ENCODE measurements at places on chromosomes 3 and 15.

DNA sequence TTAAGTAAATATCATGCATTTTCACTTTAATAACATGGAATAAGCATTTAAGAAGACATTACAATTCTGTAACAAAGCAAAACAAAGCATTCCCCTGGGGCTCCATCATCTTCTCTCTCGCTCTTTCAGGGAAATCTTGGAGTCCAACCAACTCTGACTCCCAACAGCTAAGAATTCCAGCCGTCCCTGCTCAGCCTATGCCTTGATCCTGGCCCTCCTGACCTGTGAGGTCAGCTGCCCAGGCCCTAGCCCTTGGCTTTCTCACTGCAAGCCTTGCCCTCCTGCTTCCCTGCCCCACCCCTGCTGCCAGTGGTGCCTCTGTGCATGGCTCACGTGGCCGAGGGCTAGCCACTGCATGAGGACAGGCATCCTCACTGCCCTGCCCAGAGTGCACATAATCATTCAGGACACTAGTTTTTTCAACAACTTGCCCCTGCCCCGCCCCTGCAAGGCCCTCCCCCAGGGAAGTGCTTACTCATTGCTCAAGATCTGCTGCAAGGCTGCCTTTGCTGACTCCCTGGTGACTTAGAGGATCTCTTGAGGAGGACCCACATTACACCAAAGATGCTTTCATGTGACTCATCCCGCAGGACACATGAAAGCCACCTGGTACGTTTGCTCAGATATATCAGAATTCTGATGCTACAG is 37.6 kb downstream of the MTMR10 start:
- DNase-seq, result peak; percentile 92

DNA sequence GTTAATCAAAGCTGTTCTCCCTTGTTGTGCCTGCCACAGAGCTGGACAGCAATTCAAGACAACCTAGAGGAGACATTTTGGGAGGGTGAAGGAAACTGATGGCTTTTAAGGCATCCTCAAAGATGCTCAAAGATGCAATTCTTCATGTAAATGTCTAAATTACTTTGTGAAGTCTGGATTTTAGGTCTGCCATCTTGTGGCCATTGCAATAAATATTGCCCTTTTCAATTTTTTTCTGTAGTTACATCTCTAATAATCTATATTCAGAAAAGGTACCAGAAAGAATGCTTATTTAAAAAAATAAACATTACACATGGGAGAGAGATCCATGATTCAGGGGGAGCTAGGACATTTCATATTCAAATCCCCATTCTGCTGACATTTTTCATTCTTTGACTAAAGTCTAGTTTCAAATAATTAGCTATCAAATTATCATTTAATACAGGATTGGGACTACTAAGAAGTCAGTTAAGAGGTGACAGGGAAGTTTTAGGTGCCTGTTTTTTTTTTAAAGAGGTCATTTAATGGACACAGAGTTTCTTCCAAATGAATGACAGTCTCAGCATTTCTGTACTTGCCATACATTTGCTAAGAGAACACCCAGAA is 259.8 kb upstream of the WNT5A start:
- DNase-seq, result peak; percentile 10

DNA sequence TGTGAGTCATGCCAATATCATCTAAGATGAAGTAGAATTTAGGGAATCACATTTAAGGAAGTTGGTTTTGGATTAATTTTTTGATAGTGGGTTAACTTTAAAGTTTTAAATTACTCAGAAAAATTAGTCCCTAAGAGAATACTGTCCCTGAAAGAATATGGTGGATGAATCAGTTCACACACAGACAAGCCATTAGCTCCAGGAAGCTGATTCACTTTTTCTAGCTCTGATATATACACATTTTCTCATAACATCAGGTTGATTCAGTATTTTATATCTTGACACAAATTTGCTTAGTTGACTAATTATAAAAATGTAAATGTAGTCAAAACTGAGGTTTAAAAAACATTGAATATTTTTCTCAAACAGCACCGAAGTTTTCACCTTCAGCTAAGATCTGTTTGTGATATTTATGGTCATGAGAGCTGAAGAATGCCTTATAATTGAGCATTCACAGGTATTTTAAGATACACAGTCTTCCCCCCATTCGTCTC is 55.1 kb downstream of the MYH15 start:
- peak; percentile 53 for DNase-seq

DNA sequence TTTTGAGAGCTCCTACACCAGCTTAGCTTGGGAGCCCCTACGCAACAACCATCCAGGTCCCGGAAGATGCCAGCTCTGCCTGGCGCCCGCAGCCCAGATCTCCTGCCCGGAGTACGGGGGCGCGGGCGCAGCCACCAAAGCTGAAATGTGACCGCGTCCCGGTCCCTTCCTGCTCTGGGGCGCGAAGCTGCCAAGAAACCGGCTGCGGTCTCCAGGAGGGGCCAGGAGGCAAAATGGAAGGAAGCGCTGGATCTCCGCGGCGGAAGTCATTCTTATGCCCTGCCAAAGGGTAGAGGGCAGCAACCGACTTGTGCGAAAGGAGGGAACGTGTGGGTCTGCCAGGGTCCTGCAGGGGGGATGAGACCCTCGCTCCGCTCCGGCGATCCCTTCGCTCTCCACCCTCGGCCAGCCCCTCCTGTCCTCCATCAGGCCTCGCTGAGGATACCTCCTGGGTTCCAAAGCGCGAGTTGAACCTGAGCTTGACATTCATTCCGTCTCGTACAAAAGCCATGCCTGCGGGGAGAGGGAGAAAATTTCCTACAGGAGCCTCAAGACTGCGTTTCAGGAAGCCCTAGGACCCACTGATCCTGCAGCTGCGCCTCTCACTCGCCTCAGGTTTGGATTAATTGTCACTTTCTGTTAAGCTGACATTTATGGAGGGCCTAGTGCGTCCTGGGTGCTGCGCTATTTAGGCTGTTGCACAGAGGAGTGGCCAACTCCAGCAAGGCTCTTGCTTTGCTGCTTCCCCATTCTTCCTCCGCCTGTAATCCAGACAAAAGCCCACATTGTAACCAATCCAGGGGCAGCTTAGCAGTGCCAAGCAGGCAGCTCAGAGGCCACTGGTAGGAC is 98.3 kb upstream of the VGLL3 start:
- peak; percentile 87 for DNase-seq

DNA sequence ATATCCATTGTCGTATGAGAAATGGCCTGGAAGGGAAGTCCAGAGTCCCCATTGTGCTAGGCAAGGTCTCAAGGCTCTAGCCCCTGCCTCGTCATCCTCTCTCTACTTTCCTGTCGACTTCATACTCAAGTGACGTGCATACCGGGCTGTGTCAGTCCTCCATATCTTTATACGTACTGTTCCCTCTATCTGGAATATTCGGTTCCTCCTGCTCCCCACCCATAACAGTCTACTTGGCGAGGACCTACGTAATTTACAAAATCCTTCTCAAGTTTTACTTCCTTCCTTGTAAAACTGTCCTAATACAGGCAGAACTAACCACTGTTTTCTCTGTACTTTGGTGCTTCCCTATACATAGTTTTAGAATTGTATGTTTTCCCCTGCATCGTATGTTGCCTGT is 2.2 kb upstream of the ALPK3 start:
- DNase-seq, result no peak

- DNase-seq, result peak; percentile 78
Observed at GRCh38 chr15:62506217-62506805, 341.2 kb upstream of the C2CD4B start.

- DNase-seq, result peak; percentile 100
Observed at GRCh38 chr15:38714309-38715072, 149.9 kb upstream of the RASGRP1 start.

DNA sequence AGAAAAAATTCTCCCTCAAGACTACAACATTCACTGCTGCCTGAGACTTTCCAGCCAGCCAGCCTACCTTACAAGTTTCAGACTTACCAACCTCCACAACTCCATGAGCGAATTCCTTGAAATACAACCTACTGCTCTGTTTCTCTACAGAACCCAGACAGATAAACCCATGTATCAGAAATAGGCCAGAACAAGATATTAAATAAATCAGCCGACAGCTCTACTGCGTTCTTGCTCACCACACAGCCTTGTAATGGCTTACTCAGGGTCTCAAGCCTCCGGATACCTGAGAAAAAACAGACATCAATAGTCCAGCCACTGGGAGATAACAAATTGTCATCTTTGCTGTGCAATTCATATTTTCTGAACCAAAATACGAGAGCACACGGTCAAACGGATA is 43.6 kb upstream of the LIPC start:
- no peak for DNase-seq

GRCh38 chr3:126999383-126999782 is 16.5 kb downstream of the PLXNA1 start:
- no peak for DNase-seq

- peak; percentile 22 for DNase-seq
Observed at GRCh38 chr3:160804762-160805161, 48.7 kb downstream of the PPM1L start.

GRCh38 chr15:25852661-25853524 is 10.2 kb downstream of the ATP10A start:
- DNase-seq, result peak; percentile 28

GRCh38 chr3:78668302-78668701 is 1099.5 kb downstream of the ROBO1 start:
- DNase-seq, result no peak

DNA sequence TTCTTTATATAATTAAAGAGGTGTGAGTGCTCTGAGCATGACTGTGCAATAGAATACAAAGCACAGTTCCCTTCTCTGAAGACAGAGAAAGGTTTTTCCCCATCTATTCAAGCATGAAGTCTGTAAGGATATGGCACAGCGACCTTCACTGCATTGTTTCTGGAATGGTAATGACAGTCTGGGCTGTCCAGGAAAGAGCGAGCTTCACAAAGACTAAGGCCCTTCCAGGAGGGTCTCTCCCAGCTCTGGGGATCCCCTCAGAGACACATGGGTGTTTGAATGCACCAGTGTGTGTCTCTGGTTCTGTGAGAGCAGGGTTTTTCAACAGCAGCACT is 179.9 kb upstream of the NR2E3 start:
- DNase-seq, result no peak

DNA sequence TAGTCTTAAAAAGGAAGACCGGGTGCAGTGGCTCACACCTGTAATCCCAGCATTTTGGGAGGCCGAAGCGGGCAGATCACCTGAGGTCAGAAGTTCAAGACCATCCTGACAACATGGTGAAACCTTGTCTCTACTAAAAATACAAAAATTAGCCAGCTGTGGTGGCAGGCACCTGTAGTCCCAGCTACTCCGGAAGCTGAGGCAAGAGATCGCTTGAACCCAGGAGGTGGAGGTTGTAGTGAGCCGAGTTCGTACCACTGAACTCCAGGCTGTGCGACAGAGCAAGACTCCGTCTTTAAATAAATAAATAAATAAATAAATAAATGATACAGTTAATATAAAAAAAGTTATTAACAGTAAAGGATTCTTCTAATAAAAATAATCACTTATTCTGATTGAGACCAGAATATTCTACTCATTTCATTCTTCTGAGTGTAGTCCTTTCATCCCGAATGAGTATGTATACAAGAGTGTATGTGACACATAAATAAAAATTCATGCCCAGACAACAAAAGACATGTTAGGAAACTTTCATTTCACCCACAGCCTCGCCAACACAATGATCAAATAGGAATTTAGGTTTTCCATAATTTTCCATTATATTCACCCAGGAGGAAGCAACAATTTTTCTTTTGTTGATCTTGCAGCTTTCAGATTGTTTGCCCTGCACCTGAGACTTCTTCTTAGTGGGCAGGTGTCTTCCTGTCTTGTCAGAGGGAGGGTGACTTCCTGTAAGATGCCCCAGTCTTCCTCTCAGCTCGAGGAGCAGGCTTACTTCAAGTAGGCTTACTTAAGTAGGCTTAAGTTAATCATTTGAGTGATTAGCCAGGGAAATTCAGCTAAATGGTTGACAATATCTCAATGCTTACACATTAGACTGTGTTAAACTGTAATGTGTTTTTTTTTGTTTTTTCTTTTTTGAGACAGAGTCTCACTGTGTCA is 7.8 kb upstream of the NUP210 start:
- no peak for DNase-seq

GRCh38 chr3:166734734-166735133 is 645.4 kb downstream of the ZBBX start:
- DNase-seq, result no peak

DNA sequence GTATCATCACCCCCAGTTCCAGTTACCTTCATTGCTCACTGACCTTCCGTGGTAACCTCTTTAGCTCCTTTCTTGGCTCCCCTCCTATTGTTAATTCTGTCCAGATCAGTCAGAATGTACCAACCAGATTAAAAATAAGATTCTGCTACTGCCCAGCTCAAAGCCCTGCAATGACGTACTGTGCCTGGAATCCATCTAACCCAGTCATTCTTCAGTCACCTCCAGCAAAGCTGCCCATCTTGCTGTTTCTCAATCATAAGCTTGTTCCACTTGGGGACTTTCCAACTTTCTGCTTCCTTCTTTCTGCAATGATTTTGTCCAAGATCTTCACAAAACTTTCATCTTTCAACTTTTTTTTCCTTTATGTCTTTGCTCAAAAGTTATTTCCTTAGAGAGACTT is 512.0 kb upstream of the ZNF385D start:
- peak; percentile 72 for DNase-seq

DNA sequence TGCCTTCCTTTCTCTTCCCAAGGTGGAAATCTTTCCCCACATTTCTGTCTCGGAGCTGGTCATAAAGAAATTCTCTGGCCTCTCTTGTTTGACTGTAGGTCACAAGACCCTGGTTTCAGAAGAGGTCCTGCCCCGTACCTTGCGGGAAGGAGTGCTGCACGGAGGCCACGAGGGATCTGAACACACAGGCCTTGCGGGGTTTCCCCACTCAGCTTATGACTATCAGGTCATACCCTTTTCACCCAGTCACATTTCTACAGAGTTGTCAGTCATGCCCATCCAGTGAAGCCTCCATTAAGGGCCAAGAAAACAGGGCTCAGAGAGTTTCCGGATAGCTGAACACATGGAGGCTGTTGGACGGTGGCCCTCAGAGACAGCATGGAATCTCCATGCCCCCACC is 54.7 kb upstream of the ATP13A3 start:
- DNase-seq, result no peak

- no peak for DNase-seq
Observed at GRCh38 chr15:70087708-70088352, 9.9 kb downstream of the TLE3 start.

- DNase-seq, result peak; percentile 19
Observed at GRCh38 chr15:68230157-68231100, 901 bp upstream of the CLN6 start.

GRCh38 chr3:72154391-72155335 is 369.7 kb upstream of the PROK2 start:
- DNase-seq, result peak; percentile 46

DNA sequence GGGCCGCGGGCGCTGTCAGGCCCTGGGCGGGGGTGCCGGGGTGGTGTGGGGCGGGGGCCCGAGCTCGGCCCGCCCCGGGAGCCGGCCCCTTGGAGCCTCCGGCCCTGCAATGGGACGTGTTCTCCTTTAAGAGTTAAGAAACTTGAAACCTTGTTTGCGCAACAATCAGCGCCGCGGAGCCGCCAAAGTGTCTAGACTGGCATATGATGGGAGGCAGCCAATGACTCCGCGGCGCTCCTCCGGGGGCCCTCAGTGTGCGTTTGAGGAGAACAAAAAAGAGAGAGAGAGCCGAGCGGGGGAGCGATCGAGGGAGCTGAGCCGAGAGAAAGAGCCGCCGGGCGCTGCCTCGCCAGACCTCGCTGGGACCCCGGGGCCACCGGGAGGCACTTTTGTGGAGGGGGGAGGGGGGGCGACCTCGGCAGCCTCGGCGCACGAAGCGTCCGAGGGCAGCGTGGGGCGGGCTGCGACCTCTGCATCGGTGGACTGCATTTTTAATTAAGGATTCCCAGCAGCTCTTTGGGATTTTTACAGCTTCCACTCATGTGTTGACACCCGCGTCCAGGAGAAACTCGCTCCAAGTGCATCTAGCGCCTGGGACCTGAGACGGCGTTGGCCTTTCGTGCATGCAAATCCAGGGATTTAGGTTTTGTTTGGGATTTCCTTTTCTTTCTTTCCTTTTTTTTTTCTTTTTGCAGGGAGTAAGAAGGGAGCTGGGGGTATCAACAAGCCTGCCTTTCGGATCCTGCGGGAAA is at the start of gene SMAD6:
SMAD6 (plus strand) TSS at position 202 of the 752 bp plus-strand sequence. CDS start 1,023 bp downstream, outside the sequence.
- peak; percentile 100 for DNase-seq

Measured in fibroblast of skin of right biceps (primary cell).